NCI-H2081 treated with DMSO at 0.1 percent for 48 hours (cell line): ENCODE measurements at places on chromosomes 1 and 21.

- DNase-seq: no peak
Observed at GRCh38 chr1:153357853-153358690, at the start of gene S100A9. S100A9 (plus strand) TSS chr1:153357854; CDS start chr1:153358284, 430 bp downstream.

DNA sequence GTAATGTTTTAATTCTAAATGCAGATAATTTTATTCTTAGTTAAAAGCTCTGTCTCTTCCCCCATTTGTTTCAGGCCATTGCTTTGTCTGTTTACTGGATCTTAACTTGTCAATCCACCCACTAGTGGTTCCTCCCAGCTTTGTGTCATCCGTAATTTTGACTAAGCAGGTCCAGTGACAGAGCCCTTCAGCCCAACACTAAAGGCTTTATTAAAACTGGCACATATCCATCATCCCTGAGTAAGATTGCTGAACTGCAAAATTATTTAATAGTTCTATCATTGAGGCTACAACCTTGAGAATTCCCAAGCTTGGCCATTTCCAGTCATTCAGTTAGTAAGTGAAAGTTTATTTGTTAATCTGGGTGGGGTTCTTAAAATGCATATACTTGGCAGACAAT, 96.7 kb downstream of the NGF start:
- DNase-seq: no peak

DNA sequence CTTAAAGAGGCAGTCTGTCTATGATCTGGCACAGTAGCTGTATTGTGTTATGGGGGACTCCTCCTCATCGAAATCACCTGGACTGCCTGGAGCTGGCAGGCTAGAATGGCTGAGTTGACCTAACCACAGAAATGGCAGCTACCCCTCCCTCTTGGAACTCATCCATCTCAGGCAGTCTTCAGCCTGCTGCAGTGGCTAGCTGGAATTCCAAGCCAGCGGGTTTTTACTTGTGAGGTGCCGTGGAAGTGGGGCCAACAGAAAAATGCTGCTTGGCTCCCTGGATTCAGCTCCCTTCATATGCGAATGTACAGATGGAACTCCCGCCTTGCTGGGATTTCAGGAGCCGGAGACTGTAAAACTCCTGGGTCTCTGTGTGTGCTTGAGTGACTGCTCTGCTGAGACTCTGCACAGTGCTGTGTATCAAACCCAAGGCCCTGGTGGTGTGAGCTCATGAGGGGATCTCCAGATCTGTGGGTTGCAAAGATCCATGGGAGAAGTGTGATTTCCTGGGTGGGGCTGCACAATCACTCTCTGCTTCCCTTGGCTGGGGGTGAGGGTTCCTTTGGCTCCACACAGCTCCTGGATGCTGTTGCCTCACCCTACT, 316.9 kb downstream of the CTH start:
- DNase-seq: no peak

- no peak for DNase-seq
Observed at GRCh38 chr1:230850547-230850946, 17.8 kb downstream of the C1orf198 start.

- no peak for DNase-seq
Observed at GRCh38 chr1:30756545-30757351, 826 bp downstream of the LAPTM5 start.

DNA sequence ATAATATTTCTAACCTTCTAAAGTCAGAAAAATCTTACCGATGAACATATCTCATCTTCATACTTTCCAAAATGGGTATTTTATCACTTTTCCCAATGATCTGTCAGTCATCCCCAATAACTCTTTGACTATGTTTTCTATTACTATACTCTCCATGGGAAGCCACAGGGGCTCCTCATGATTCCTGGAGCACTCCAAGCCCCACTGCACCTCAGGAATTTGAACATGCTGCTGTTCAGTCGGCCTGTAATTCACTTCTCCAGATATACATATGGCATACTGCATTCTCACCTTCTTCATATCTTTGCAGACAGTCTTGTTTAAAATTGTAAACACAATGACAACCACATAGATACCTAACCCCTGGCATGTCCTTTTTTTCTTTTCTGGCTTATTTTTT, 333.0 kb downstream of the BRINP3 start:
- DNase-seq: no peak

- no peak for DNase-seq
Observed at GRCh38 chr1:197951089-197951488, 33.9 kb downstream of the LHX9 start.

- no peak for DNase-seq
Observed at GRCh38 chr1:11204396-11205190, 15.4 kb downstream of the ANGPTL7 start.

DNA sequence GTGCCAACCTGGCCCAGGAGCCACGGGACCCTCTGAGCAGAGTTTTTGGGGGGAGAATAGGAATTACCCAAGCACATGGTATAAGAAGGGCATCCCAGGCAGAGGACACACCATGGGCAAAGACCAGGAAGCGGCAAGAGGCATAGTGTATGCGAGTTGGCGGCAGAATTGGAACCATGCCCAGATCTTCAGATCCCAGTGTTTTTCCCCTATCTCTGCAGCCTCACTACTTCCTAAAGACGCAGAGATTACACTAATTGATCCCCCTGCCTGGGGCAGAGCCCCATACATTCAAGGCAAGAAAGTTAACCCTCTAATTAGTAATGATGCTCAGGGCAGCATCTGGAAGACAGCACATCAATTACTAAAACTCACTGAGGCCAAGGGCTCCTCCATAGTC, 48.2 kb downstream of the SYT2 start:
- no peak for DNase-seq

DNA sequence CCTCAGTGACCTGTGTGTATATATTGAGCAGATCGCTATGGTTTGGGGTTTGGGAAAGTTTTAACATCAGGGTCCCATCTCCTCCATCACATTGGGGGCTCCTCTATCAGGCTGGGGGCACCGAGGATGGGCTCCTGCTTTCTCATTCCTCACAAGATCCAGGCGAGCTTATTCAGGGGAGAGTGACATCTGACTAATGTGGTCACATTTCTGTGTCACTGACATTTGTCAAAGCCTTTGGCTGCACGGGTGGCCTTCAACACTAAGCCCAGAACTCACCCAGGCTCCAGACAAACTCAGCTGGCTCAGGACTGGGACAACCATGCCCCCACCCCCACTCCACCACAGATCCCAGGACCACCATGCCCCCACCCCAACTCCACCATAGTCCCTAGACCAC, 103.3 kb upstream of the IFFO2 start:
- DNase-seq: no peak

DNA sequence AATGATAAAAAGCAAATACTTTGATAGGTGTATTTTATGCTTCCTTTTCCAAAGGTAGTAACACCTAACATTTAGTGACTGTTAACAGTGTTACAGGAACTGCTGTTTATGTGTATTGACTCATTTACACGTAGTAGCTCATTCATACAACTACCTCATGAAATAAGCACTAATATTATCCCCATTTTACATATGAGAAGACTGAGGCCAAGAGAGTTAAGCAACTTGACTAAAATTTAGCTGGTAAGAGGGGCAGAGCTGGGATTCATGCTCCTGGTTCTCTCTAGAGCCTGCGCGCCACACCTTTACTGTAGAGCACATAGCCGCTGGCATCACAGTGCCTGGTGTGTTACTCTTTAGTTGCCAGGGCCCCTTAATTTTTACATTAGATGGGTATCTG, 11.3 kb downstream of the ZBTB40 start:
- no peak for DNase-seq

GRCh38 chr1:232259333-232259732, 370.6 kb downstream of the SIPA1L2 start:
- no peak for DNase-seq

GRCh38 chr1:181656491-181656890, 173.2 kb downstream of the CACNA1E start:
- DNase-seq: no peak

DNA sequence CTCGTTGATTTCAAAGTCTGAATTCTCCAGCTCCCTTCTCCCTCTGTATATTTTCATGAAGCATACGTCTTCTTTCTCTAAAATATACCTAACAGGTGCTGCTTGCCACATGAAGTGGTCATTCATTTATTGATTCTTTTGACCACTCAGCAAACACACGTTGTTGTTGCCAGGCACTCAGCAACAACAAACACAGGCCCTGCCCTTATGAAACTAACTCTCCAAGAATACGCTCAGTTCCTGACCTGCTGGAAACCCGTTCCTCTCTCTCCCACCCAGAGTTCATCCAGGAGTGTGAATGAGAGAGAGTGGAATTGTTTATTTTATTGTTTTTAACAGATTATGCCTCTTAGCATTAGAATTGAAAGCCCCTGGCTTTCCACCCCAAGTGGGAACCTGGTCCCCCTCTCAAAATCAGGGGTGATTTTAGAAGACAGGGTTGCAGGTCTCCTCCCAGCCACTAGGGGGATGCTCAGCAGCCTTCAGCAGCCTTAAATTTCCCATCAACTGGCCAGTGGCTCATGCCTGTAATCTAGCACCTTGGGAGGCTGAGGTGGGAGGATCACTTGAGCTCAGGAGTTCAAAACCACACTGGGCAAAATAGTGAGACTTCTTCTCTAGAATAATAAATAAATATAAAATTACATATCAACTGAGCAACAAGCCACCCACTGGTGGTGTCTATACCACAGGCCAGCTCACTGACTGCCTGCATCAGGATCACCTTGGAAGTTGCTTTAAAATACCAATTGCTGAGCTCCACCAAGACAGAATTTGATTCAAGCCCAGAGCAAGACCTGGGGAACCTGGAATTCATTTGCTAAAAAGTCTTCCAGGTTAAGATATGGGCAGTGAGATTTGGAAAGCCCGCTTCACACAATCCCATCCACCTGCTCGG, 181.0 kb upstream of the KLHDC7A start:
- DNase-seq: no peak

DNA sequence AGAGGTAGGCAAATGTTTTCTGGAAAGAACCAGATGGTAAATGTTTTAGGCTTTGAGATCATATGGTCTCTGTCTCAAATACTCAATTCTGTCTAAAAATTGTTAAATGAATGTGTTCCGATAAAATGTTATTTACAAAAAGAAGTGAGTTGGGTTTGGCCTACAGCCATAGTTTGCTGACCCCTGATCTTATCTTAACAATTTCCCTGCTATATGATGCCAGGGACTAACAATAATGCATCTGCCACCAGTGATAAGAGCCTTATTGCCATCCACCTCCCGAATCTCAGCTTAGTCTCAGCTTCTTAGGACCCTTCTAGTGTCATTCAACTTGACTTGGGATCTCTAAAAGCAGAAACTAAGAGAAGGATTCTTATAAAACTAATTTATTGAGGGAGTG, 208.5 kb upstream of the ADGRL2 start:
- DNase-seq: no peak

DNA sequence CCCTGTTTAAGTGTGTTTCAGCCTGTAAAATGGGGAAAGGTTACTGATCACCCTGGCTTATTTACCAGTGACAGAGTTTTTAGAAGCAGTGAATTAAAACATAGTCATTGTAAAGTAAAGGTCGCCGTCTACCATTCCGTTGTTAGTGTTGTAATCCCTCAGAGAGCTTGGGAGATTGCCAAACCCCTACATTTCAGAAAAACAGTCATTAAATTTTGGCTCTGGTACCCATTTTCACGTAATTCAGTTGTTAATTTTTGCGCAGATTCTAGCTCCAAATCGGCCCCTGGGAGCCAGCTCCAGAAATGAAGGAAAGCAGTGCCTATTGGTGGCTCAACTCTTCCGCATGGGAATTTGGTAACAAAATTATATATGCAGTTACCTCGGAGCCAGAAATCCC, 127.7 kb upstream of the AJAP1 start:
- DNase-seq: no peak

DNA sequence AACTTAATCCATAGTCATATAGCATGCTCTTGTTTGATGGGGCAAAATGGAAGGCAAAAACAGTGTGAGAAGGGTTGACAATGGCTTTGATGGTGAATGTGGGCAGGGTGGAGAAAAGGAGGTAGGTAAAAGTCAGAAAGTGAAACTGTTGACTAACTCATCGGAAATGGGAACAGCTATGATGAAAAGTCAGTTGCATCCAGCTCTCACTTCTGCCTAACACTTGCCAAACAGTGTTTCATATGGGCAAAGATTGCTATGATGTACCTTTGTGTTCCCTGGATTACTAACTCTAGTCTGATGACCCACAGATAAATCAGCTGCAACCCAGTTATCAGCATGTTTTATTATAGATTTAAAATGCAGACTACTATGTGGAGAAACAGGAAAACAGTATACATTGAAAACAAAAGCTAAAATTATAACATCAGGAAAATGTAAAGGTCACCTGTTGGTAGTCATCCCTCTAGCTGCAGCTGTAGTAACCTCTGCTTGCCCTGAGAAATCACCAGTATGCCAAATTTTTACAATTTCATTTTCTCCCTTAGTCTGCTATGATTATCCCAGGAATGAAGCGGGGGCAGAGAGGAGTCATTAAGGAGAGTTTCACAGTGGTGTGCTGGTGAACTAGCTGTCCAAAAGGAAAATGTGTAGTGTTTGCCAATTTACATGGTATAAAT, 11.7 kb downstream of the TNFSF18 start:
- DNase-seq: no peak

- no peak for DNase-seq
Observed at GRCh38 chr1:66246351-66247269, 287.3 kb upstream of the SGIP1 start.

DNA sequence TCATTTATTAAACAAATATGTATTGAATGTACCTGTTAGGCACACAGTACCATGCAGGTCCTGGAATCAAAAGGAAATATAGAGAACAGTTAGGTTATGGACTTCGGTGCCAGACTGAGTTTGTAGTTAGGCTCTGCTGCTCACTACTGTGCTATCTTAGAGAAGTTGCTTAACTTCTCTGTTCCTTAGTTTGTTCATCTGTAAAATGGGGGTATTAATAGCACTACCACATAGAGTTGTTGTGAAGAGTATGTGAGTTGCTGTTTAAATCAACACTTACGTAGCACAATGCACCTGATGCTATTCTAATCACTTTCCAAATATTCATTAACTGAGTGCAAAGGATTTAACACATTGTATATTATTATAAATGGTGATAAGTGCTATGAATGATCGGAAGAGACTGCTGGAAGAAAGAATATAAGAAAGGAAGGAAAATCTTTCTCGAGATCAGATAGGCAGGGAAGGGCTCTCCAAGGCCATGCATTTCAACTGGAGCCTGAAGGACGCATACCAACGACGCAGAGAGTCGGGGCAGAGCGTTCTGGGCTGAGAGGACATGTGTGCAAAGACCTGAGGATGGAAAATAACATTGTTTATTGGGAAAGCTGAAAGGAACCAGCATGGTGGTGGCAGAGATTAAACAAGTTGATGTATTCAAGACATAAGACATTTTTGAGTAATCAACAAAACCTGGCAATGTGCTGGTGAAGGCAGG, 3.5 kb upstream of the AKNAD1 start:
- DNase-seq: no peak

DNA sequence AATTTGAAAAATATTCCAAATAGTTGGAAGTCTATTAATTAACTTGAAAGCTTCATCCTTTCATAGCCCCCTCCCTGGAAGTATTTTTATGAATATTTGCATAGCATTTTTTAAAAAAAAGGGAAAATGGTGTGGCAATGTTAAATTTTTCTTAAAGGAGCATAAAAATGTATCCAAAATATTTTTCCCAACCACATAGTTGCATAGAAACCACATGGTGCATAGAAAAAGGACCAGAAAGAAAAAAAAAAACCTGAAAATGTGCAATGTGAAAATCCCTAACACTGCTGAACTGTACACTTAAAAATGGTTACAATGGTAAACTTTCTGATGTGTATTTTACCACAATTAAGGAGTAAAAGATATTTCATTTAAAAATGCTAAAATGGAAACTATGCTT, 8.0 kb downstream of the C1orf167 start:
- DNase-seq: no peak
